ENCODE measurements at places on chromosomes 12 and 14. TPM values are rescaled to one million over a fixed set of nuclear protein-coding genes. Genes with fewer than 3 reads are reported as not detected.
A peak's percentile ranks its signal among the peaks of the same experiment; 100 is the strongest.

DNA sequence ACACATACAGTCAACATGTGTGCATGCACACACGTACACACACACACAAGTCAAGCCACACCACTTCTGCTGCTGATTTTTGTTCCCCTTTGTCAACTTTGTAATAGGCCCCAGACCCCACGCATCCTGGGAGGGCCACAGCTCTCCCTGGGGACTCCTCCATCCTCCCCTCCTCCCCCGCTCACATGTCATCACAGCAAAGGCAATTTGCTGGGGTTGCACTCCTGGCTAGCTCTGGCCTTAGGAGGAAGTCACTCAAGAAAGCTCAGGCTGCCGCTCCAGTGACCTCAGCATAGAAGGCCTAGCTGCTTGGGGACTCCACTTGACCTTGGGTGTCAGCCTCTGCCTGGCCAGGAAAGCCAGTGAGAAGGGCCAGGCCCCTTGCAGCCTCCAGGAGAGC is 27.2 kb downstream of the NGB start:
- no peak for DNase-seq
- H3K27ac ChIP-seq = no peak overlapping the region
- no peaks in the 10 kb centered on the region for H3K27me3 ChIP-seq
- no peak overlapping the region for H3K4me3 ChIP-seq
- no peaks in the 10 kb centered on the region for H3K4me1 ChIP-seq

DNA sequence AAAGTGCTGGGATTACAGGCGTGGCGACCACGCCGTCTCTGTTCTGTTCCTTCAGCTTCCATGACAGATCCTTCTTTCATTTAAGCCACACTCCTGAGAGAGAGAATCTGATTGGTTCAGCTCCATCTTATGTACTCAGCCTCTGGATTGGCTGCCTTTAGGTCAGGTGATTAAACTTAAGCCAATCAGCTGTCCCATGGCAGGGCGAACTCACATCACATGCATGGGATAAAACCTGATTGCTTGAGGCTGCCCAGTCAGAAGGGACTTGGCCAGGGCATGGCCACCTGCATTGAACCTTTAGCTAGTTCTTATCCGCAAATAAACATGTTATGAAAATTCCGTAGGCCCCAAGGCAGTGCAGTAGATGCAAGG is 274.2 kb downstream of the SUDS3 start:
- H3K36me3 ChIP-seq = no peaks in the 10 kb centered on the region
- no peaks in the 10 kb centered on the region for H3K4me1 ChIP-seq
- H3K27me3 ChIP-seq = no peaks in the 10 kb centered on the region
- H3K4me3 ChIP-seq = no peak overlapping the region

MTRFR gene
- 14.3 TPM for total RNA-seq

DNA sequence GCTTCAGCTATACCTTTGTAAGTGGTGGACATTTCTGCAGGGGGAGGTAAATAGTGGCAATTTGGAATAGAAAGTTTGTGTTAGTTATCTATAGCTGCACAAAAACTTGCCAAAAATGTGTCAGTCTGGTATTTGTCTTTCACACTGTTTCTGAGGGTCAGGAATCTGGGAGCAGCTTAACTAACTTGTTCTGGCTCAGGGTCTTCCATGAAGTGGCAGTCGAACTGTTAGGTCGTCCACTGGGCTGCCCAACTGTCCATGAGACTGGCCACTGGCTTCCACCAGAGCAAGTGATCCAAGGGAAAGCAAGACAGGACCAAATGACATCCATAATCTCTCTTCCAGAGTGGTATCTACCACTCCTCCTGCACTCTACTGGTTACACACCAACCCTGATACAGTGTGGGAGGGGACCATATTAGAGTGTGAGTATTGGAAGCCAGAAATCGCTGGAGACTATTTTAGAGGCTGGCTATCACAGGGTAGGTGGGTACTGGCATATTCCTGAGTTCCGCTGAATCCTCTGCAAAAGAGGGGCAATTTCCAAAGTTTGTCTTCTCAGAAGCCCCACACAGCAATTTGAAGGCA is 60.9 kb downstream of the DYRK2 start:
- no peaks in the 10 kb centered on the region for H3K36me3 ChIP-seq
- no peaks in the 10 kb centered on the region for H3K27me3 ChIP-seq
- DNase-seq = no peak
- H3K27ac ChIP-seq = no peak overlapping the region
- no peak overlapping the region for H3K4me3 ChIP-seq

KRT6A gene
- not detected for total RNA-seq

DNA sequence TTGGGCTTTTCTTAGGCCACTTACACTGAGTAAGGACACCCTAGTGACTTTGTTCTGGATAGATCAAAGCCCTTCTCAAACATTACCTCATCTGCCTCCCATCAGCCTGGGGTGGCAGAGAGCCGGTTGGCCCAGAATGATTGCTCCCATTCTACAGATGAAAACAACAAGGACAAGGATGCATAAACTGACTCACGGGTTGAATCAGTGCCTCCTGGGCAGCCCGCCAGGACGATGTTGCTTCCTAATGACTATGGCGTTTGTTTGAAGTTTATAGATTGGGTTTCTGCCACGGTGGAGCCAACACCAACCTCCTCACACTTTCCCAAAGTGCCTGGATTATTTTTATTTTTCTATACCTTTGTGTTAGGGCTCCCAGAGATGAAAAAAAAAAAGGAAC is 3.6 kb upstream of the VRK1 start:
- peaks cover 8% of the 10 kb centered on the region for H3K4me1 ChIP-seq
- H3K27me3 ChIP-seq = no peaks in the 10 kb centered on the region
- DNase-seq = no peak
- no peak overlapping the region for H3K4me3 ChIP-seq
- H3K36me3 ChIP-seq = no peaks in the 10 kb centered on the region

CLEC12A gene
- total RNA-seq = not detected

HOXC11 gene
- not detected for total RNA-seq

DNA sequence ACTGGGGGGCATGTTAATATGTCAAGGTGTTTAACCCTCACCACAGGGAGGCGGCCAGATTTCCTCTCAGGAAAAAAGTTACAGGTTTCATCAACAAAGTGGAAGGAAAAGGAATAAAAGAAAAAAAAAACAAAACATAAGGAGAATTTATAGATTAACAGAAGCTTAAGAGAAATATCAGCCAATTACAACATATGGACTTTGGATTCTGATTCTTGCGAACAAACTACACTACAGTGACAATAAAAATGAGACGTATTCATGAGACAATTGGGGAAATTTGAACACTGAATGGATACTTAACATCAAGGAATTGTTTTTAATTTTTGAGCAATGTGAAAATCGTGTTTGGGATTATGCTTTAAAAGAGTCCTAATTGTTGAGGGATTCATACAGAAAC is 60.4 kb downstream of the CALM1 start:
- DNase-seq = no peak
- no peak overlapping the region for H3K4me3 ChIP-seq
- H3K27me3 ChIP-seq = no peaks in the 10 kb centered on the region
- no peaks in the 10 kb centered on the region for H3K4me1 ChIP-seq

DNA sequence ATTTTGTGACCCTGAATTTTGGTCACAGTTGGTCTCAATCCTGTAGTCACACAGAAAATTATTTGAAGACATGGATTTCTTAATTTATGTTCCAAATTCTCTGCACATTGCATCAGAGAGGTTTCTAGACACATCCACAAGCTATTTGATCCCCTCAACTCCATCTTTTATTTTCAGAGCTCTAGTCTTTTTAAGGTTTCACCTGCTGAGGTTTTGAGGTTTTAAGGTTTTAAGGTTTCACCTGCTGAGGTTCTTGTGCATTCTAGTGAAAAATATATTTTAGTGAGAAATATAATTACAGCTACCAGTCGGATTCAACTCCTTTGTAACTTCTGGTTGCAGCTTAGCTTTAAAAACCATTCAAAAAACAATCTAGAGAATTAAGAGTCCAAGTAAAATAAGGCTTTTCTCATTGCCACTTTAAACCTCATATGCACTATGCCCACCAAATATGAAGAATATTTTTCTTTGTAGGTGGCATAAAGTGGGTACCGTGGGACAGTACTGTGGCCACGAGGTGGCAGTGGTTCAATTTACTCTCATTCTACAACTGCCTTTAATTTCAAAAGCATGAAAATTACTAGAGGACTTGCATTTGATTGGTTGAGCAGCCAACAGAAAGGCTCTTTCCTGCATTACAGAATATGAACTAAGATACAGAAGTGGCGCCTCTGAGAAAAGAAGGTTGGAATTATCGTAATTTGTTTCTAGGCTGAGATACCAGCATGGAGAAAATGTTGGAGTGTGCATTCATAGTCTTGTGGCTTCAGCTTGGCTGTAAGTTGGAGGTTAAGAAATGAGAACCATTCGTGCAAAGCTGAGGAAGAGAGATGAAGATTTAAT is 366.5 kb upstream of the OR4E1 start:
- no peak overlapping the region for H3K4me3 ChIP-seq
- no peaks in the 10 kb centered on the region for H3K36me3 ChIP-seq
- no peak for DNase-seq
- peaks cover 4% of the 10 kb centered on the region for H3K4me1 ChIP-seq
- H3K27ac ChIP-seq = no peak overlapping the region

CIT gene
- total RNA-seq = 5.4 TPM

ZNF605 gene
- total RNA-seq = 9.4 TPM

- peak; percentile 27 for DNase-seq
- no peaks in the 10 kb centered on the region for H3K27me3 ChIP-seq
- H3K27ac ChIP-seq = no peak overlapping the region
- H3K36me3 ChIP-seq = no peaks in the 10 kb centered on the region
Observed at GRCh38 chr14:69326611-69327010, 66.7 kb downstream of the GALNT16 start.
